ENCODE measurements at places on chromosomes 5 and 9.

GRCh38 chr9:98583417-98583816 lies 125.3 kb downstream of the GABBR2 start:
- no peak for DNase-seq

- no peak for DNase-seq
Observed at GRCh38 chr5:142235050-142235797, 89.6 kb downstream of the SPRY4 start.

GRCh38 chr9:33445389-33446239 lies 1.8 kb downstream of the AQP3 start:
- DNase-seq: no peak

DNA sequence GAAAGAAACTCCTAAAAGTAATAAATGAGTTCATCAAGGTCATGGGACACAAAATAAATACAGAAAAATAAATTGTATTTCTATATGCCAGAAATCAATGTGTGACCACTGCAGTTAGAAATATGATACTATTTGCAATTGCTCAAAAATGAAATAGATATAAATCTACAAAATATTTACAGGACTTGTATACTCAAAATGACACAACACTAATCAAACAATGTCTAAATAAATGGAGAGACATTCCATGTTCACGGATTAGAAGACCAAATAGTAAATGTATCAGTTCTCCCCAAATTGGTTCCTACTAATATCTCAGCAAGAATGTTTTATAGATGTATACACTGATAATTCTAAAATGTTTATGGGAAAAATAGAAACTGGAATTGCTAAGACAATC lies 345.3 kb downstream of the NR2F1-AS1 start:
- no peak for DNase-seq

GRCh38 chr5:93381057-93381456 lies 200.0 kb downstream of the NR2F1-AS1 start:
- DNase-seq: no peak

DNA sequence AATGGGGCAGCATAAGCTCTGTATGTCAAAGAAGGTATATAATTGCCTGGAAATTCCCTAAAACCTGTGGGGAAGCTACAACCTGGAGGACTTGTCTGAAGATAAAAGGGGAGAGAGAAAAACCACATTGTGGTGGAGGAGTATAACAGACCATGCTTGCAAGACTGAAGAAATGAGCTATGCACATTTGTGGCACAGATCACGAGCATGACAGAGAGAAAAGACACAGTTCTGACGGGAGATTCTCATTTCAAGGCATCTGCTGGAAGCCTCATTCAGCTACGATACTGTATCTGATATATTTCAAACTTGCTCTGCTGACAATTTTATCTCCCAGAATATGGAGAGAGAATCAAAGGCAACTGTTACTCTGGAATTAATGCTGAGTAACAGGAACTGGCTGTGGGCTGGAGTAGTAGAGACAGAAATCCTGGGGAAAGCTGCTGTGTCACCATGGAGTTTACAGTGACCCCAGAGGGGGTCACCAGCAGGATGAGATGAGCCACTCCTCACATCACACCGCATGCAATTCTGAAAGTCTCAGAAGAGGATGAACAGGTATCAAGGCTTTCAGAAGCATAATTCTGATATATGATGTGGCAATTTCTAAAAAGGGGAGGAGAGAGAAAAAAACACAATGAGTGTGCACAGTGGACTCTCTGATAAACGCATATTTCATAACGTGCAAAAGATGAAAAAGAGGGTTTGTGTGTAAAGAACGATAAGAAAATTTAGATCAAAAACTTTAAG lies 528.8 kb downstream of the IRX1 start:
- DNase-seq: no peak

GRCh38 chr5:139523635-139524445 lies 37.3 kb upstream of the UBE2D2 start:
- DNase-seq: no peak

DNA sequence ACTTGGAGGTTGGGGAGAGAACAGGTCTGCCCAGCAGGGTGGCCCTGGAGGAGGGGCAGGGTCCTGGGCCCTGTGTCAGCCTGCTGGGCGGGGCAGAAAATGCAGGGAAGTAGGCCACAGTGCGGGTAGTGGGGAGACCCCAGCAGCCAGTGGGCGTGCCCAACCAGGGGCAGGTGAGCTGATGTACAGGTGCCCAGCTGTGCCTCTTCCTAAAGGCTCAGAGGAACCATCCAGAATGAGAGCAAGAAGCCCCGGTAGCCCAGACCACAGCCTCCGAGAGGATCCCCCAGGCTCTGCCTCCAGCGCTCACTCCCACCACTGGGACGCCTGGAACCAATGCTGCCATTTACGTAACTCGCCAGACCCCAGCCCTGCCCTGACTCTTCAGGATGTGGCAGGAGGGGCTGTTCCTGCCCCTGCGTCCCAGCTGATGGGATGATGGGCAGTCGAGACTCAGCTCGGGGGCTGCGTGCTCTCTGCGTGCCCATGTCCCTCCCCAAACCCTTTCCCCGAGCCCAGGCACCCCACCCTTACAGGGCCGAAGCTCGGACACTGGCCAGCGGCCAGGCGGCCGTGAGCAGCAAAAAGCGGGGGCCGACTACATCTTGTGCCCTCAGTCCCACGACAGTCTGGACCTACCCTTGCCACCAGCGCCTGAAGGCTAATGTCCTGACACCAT lies 17.9 kb upstream of the QRFP start:
- DNase-seq: no peak

DNA sequence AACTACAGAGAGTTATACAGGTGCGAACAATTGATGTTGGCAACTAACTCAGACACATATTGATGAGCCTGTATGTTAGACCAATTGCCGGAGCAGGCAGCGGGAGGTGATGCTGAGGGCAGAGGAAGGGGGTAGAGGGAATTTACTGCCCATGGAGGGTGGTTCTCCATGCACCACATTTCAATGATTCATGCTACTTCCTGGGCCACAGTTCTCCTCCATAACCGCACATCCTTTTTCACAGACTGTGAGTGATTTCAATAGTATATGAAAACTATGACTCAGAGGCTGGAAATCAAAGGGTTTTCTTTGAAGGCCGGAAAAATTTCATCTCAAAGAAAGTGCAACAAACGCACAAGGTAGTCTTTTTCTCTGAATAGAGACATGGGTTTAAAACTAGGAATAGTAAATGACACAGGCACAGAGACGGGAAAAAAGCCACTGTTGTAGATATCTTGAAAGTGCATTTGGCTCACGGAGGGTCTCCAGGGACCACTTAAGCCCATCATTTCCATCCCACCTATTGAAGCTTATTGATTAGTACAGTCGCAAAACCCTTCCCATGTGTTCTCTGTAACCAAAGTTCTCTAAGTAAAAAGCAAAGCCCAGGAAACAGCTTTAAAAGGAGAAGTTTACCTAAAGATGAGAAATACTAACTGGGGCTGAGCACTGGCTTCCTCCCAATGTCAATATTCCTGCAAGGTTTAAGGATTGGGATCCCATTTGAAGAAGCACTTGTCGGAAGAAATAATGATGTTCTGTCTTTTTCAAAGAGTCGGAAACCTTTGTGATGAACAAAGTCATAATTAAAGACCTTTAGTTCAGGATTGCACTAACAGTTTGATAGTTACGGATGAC lies 28.0 kb upstream of the ADAM19 start:
- DNase-seq: no peak

GRCh38 chr5:176652136-176652535 lies 4.9 kb downstream of the TSPAN17 start:
- no peak for DNase-seq

DNA sequence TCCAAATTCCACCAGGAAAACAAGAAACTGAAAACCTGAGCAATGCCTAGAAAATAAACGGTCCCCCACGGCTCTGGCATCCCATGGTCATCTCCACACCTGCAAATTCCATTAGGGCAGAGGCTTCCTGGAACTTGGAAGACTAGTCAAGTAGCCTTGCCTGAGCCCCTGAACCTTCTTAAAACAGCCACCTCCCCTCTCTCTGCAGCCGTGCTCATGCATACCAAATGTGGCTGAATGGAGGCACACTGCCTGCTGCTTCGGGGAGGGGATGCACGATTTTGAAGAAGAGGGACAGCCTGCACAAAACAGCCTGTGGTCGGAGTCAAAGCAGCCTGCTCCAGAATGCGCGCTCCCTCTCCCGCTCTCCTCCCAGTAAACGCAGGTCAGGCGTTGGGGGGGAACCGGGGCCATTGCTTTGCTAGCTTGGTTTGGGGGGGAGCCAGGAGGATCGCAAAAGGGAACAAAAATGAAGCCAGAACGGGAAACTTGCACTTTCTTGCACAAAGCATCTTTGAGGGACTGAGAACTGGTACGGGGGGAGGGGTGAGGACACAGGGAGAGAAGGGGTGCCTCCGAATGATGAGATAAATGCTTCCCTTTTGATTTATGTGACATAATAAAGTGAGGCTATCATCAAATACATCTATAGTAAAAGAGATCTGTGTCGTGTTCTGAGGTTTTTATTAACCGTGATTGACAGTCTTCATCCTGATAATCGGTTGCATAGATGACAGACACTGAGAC lies at the start of gene TRPM3:
TSS of gene TRPM3 (minus strand) at position 347 of the 747 bp plus-strand sequence. CDS start at position 80, 267 bp downstream.
- DNase-seq: no peak

- no peak for DNase-seq
Observed at GRCh38 chr9:90025816-90026215, 421.0 kb downstream of the GADD45G start.

GRCh38 chr5:91170266-91170665 lies 212.9 kb downstream of the ARRDC3 start:
- DNase-seq: no peak

GRCh38 chr9:123996731-123997421 lies 14.7 kb upstream of the LHX2 start:
- DNase-seq: no peak

DNA sequence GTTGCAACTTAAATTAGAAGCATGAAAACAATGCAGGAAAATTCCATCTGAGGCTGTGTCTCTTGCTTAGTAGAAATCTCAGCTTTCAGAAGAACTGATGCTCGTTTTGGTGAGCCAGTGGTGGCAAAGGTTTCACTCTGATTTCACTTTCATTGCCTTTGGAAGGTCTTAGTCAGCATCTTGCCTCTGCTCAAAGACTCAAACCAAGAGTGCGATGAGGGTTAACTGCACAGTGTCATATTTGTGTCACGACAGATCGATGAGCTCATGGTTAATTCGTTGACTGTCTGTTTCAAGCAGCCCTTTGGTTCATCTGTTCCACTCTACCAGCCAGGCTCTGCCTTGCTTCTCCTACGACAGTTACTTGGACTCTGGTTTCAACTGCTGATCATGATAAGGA lies 331.3 kb upstream of the KIF2A start:
- no peak for DNase-seq

DNA sequence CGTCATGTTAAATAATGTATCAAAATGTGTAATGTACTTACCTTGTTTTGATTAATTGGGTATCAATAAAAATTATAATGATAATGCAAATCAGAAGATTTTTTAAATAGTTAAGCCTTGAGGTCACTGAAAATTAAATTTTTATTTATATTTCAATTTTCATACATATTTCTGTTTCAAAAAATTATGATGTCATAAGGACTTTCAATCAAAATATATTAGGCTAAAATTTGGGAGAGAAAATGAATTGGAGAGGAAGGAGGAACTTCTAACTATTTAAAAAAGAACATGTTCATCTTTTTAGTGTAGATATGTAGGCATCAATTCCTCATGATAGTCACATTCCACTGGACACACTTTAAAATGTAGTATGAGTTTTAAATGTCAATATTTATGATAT lies 29.1 kb upstream of the ERAP1 start:
- no peak for DNase-seq

DNA sequence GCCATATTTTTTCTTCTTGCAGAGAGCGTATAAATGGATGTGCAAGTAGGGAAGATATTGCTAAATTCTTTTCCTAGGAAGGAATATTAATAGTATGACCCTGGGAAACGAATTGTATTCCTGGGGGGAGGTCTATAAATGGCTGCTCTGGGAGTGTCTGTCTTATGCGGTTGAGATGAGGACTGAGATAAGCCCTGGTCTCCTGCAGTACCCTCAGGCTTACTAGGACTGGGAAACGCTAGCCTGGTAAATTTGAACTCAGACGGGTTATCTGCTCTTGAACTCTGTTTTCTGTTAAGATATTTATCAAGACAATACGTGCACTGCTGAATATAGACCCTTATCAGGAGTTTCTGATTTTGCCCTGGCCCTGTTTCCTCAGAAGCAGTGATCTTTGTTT lies 1126.4 kb upstream of the C9orf72 start:
- no peak for DNase-seq

GRCh38 chr5:61279725-61280124 lies 52.3 kb upstream of the ZSWIM6 start:
- DNase-seq: no peak

DNA sequence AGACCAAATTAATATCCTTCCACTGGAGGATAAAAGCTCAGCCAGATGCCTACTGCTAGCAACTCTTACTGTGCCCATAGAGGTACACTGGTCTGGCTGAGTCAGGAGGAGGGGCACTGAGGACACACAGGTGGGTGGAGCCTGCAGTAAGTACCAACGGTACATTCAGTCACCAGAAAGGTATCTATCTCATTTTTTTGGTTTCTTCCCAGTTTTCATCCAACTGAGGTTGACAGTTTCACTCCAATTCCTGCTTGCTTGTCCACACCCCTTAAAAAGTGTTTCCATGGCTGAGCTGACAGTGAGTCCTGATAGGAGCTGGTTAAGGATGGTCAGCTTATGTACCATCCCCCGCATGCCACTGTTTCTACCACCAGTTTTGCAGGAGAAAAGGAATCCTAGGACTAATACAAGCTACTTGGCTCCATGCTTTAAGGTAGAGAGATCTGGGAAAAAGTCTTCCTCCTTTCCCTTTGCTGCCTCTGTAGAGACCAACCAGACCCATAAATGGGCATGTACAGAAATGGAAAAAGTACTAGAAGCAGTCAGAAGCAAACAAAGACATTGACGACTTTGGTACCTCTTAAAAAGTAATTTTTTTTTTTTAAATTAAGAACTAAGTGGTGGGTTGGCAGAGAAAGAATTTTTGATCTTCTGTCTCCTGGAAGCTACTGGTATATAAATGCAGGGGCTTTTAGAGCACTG lies 3.2 kb downstream of the ELL2 start:
- no peak for DNase-seq

GRCh38 chr5:168607946-168608345 lies 28.8 kb upstream of the PANK3 start:
- DNase-seq: no peak

DNA sequence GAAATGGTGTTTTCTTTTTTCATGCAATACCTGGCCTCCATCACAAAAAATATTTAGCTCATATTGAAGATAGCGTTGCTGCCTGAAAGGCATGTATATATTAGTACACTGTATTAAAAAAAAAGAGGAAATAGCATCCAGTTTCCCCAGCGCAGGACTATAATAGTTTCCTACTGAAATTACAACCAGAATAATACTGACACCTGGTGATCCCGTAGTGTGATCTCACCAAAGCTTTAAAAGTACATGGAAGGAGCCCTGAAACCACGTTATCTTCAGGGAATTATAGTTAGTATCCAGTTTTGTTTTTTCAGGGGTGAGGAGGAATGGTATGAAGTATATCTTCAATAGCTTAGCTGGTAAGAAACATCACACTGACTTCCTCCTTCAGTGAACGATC lies 264.9 kb downstream of the CD180 start:
- no peak for DNase-seq

- no peak for DNase-seq
Observed at GRCh38 chr9:13395156-13395555, 115.7 kb upstream of the MPDZ start.

GRCh38 chr9:20693068-20693467 lies 9.0 kb downstream of the FOCAD start:
- no peak for DNase-seq

GRCh38 chr5:37940931-37941623 lies 101.2 kb upstream of the GDNF start:
- no peak for DNase-seq
